GM13976 (cell line): ENCODE measurements at places on chromosomes 4 and X.

GRCh38 chr4:182826391-182826790, 90.8 kb downstream of the DCTD start:
- DNase-seq: peak; percentile 63

GRCh38 chr4:2599304-2599654, 62.8 kb downstream of the FAM193A start:
- DNase-seq: no peak

GRCh38 chr4:108184453-108185049, 15.8 kb upstream of the LEF1 start:
- no peak for DNase-seq

DNA sequence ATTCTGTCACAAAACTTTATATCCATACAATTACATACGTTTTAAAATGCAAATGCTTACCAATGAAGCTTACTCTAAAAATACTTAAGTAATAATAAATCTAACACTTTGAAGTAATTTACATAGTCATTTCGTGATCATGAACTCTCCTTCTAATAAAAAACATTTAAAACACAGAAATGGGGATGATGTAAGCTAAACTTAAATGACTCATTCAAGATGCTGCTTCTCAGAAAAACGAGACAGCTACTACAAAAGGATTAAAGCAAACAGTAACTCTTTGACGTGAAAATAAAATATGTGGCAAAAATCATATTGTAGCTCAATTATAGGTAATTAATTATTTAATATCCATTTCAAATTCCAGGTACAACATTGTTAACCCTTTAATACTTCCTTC, 148.7 kb downstream of the FGF16 start:
- no peak for DNase-seq

GRCh38 chr4:39285111-39285795, 80.9 kb downstream of the RFC1 start:
- no peak for DNase-seq

DNA sequence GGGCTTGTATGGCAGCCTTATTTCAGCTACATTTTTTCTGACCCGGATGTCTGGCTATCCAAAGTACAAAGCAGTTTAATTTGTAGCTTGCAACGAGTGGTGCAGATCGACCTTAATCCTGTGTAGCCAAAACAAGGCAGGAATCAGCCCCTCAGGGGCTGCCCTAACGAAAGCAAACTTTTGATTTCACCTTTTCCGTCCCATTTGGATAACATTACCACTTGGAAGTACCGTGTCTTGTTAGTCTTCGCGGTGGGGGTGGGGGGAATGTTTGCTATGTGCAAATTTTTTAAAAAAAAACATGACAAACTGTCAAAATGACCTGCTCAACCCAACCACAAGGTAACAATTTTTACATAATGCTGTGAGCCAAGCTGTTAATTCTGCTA, 766 bp upstream of the DNAJB14 start:
- DNase-seq: no peak

GRCh38 chrX:113699939-113700338, 859.3 kb upstream of the AMOT start:
- DNase-seq: no peak

DNA sequence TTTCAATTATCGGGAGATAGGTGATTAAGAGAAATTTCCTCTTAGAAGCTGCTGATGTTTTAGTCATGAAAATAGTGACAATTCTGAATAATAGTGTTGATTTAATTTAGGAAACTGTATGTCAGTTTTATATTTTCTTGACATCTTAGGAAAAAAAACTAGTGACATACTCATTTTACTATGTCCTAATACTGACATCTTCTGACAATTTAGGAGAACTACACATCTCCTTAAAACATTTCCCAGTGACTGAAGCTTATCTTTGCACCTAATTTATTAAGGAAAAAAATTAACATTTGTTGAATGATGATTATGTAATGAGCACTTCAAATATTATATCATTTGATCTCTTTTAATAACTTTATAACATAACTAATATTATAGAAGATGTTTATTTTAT, 42.0 kb upstream of the RBMXL3 start:
- peak; percentile 9 for DNase-seq

GRCh38 chrX:69024161-69024736, 141.0 kb downstream of the PJA1 start:
- DNase-seq: no peak

DNA sequence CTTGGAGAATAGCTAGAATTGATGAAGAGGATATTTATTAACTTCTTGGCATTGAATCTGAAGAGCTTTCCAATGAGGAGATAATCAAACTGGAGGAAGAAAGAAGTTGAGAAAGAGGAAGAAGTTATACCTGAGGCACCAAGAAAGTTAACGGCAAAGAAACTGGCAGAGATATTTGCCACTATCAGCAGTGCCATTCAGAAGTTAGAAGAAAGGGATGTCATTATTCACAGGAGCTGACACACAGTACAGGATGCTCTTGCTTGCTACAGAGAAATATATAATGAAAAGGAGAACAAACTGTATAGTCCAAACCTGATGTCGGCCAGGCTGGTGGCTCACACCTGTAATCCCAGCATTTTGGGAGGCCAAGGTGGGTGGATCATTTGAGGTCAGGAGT, 64.5 kb downstream of the MCUB start:
- no peak for DNase-seq

DNA sequence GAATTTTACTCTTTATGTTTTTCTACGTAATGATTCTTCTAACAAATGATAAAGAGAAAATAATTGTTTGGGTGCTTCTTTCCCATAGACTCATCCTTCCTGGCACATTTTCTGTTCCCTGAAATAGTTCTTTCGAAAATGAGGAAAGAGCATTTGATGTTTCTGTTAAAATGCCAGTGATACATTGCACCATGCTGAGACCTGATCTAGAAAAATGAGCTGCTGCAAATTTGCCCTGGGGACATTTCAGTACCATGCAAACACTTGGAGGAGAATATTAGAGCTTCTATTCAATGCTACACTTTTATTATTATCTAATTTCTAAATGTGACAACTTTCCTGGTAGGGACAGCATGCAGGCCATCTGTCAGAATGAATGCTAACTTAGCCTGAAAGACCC, 83.3 kb downstream of the C4orf33 start:
- no peak for DNase-seq

GRCh38 chr4:148426643-148427042, 15.6 kb downstream of the NR3C2 start:
- no peak for DNase-seq

GRCh38 chr4:86939729-86940575, 5.1 kb downstream of the AFF1 start:
- peak; percentile 68 for DNase-seq

- no peak for DNase-seq
Observed at GRCh38 chr4:147928400-147928799, 196.5 kb downstream of the ARHGAP10 start.

GRCh38 chr4:77650787-77651186, 45.2 kb downstream of the CXCL13 start:
- no peak for DNase-seq

DNA sequence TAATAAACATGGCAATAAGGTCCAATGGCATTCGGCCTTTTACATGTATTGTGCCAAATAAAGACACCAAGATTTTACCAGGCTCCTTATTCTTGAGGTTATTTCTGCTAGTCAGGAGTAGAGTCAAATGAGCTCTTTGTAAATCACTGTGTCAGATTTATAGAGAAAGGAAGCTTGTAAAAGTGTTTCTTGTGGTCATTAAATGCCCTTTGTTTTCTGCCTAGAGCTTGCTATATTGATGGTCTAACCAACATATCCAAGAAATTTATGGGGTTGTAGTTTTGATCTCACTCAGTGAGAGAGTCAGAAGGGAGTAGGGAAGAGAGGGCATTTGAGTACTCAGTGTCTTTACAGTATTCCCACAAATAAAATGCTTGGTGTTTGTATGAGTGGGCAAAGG, 86.2 kb upstream of the FRMPD4 start:
- no peak for DNase-seq

DNA sequence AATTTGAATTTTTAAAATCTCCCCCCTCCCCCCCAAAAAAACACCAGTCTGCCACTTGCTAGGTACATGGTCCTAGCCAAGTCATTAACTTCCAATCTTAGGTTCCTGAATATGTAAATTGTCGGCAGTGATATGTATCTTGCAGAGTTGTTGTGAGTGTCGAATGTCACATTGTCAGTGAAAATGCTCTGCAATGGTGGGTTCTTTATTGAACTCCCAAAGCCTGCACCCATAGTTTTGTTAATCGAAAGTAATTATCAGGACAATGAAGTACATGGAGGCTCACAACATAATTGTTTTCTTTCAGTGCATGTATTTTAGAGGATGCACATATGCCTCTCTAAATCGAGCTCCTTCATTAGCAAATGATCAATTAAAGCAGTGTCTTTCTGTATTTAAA, 185.6 kb upstream of the S100G start:
- no peak for DNase-seq

GRCh38 chrX:40719731-40720130, 15.6 kb downstream of the MED14 start:
- no peak for DNase-seq

DNA sequence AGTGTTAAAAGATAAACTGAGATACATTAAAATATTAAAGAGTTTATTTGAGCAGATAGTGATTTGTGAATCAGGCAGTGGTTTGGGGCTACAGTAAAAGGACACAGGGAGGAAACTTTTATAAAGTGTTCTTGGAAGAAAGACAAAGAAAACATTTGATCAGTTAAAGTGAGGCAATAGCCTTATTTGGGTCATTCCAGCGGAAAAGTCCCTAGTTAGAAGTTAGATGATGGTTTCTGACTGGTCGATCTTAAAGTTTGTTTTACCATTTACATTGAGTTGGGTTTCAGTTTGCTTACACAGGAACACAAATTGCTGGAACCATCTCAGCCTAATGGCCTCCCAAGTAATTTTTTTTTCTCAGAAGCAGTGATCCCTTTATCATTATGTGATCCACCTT, 69.7 kb downstream of the PPP1R2C start:
- DNase-seq: no peak

DNA sequence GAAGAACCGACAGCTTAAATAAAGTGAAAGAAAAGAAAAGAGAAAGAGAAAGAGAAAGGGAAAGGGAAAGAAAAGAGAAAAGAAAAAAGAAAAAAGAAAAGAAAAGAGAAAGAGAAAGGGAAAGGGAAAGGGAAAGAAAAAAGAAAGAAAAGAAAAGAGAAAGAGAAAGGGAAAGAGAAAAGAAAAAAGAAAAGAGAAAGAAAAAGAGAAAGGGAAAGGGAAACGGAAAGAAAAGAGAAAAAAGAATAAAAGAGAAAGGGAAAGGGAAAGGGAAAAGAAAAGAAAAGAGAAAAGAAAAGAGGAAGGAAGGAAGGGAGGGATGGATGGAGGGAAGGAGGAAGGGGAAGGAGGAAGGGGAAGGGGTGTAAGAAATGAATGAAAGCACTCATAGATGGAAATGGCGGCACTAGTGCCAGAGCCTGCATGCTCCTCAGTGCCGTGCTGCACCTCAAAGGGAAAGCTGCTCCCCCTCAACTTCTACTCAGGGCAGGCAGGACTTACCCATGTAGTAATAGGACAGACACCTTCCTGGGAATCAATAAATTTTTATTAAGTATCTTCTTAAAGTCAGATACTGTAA, 70.7 kb downstream of the AFAP1 start:
- DNase-seq: no peak

DNA sequence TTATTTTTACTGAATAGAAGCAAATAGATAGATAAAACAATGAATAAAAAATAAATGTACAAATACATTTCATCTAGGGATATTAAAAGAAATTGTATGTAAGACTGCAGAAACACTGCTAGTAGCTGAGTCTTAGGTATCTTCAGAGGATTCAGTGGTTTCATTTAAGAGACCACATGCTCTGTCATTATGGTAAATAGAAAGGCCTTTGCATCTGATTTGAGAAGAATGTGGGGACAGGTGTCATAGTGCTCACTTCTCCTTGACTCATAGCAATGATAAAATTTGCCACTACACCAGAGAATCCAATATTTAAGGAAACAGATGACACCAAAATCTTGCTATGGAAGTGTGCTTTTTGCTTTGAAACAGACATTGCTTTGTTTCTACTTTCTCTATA, 59.8 kb upstream of the PPP1R2C start:
- no peak for DNase-seq

- DNase-seq: peak; percentile 86
Observed at GRCh38 chr4:1726146-1726934, 5.0 kb downstream of the TACC3 start.

GRCh38 chr4:39976945-39977488, 694 bp downstream of the PDS5A start:
- DNase-seq: peak; percentile 60

DNA sequence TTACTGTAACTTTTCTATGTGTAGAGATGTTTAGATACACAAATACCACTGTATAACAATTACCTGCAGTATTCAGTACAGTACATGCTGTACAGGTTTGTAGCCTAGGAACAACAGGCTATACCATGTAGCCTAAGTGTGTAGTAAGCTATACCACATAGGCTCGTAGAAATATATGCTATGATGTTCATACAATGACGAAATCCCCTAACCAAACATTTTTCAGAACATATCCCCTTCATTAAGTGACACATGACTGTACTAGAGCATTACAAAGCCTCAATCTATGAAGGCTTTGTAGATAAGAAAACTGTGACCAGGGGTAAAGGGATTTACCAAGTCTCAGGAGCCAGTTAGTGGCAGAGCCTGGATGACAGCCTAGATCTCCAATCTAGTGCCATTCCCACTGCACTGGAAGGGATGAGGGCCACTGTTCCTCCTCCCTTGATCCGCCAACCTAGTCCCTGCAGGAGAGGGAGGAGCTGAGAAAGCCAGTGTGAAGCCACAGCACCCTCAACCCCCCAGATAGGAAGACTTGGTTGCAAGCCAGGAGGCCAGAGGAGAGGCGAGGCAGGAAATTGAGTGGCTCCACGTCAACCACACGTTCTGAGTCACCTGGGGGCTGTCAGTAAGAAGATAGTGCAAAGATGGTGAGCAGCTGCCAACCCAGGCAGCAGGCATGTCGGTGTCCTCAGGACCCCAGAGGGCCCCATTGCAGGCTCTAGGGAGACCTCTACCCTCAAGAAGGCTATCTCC, 227.7 kb downstream of the BCOR start:
- no peak for DNase-seq

DNA sequence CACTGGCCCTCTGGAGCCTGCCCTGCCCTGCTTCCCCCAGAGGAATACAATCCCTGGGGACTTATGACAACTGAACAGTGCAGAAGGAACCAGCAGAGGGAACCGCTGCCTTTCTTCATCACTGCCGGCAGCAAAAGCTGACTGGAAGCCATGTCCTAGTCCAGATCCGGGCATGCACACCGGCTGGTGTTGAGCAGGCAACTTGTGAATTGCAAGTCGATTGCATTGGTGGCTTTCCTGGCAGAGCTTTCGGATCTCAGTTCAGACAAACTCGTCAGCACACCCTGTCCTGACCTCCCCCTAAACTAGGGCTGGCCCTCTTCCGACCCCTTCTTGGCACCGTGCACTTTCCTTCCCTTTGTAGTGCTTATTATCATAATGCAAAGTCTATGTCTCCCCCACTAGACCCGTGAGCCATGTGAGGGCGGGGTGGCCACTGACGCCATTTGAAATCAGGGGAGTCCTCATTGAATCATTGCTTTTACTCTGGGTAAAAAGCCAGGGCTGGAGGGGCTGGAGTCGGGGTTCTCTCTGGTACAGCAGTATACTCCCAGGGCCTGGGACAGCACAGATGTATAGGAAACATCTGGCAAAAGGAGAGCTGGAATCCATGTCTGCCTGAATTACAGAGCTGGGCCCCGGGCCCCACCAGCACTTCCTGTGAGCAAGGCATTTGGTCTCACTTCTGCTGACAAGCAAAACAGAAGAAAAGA, 1.8 kb downstream of the ARHGAP4 start:
- DNase-seq: no peak

- DNase-seq: peak; percentile 22
Observed at GRCh38 chr4:93827272-93827947, 1.1 kb upstream of the ATOH1 start.

GRCh38 chr4:115154826-115155225, 41.4 kb upstream of the NDST4 start:
- DNase-seq: no peak
